Bronchial smooth muscle cell (primary cell): ENCODE measurements at places on chromosomes 11 and 22. TPM values are rescaled to one million over a fixed set of nuclear protein-coding genes. Genes with fewer than 3 reads are reported as not detected.

Gene TLCD5
- 6.8 and 6.9 TPM in 2 replicates for total RNA-seq

Gene GCAT
- total RNA-seq = 15.0 and 24.3 TPM in 2 replicates

Gene APOBEC3F
- 6.1 and 11.8 TPM in 2 replicates for total RNA-seq

Gene OR6A2
- total RNA-seq = 0.09 and 0.16 TPM in 2 replicates

Gene HPS4
- 22.9 and 29.4 TPM in 2 replicates for total RNA-seq

Gene ART5
- total RNA-seq = 0.16 and 0.34 TPM in 2 replicates

Gene GSTP1
- 486 and 932 TPM in 2 replicates for total RNA-seq

Gene IGLL1
- total RNA-seq = not detected in 2 replicates

Gene MMP27
- total RNA-seq = not detected in 2 replicates

Gene ASCL2
- not detected in 2 replicates for total RNA-seq

Gene TIMM10
- total RNA-seq = 47.3 and 55.0 TPM in 2 replicates

Gene ALDH3B2
- total RNA-seq = 0.34 TPM in 1 of 2 replicates, not detected in the other

Gene SEPTIN3
- total RNA-seq = under 0.01 and 0.26 TPM in 2 replicates

Gene KRTAP5-9
- not detected in 2 replicates for total RNA-seq

Gene BAIAP2L2
- 0.69 and 1.1 TPM in 2 replicates for total RNA-seq

Gene OR4A16
- total RNA-seq = not detected in 2 replicates

Gene GAL3ST1
- not detected in 2 replicates for total RNA-seq

Gene CACNA1I
- total RNA-seq = under 0.01 TPM in 2 replicates

Gene MS4A3
- not detected in 2 replicates for total RNA-seq

Gene ZP1
- total RNA-seq = 0.32 TPM in 1 of 2 replicates, not detected in the other

Gene MRPL40
- total RNA-seq = 35.8 and 48.9 TPM in 2 replicates

Gene OR4D10
- not detected in 2 replicates for total RNA-seq
